ENCODE measurements at places on chromosomes 11 and 22. TPM values are rescaled to one million over a fixed set of nuclear protein-coding genes. Genes with fewer than 3 reads are reported as not detected.

DNA sequence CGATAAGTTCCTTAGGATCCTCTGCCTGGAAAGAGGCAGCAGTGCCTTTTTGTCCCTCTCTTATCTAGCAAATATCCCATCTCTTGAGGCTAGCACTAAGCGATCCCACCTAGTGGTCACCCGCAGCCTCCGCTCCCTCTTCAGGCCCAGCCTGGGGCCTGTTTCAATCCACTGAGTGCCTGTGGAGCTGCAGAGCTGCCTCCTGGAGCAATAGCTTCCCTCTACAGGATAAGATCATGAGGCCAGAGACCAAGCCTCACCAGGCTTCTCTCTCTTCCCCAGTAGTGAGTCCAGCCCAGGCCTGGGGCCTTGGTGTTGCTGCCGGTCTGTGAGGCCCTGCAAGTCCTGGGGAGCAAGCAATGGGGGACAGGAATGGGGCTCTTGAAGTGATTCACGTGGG lies 65.8 kb downstream of the SLC22A12 start:
- no peaks in the 10 kb centered on the region for H3K36me3 ChIP-seq
- H3K4me1 ChIP-seq, result no peaks in the 10 kb centered on the region
- DNase-seq, result no peak
- H3K27ac ChIP-seq, result no peak overlapping the region
- H3K27me3 ChIP-seq, result no peaks in the 10 kb centered on the region

DNA sequence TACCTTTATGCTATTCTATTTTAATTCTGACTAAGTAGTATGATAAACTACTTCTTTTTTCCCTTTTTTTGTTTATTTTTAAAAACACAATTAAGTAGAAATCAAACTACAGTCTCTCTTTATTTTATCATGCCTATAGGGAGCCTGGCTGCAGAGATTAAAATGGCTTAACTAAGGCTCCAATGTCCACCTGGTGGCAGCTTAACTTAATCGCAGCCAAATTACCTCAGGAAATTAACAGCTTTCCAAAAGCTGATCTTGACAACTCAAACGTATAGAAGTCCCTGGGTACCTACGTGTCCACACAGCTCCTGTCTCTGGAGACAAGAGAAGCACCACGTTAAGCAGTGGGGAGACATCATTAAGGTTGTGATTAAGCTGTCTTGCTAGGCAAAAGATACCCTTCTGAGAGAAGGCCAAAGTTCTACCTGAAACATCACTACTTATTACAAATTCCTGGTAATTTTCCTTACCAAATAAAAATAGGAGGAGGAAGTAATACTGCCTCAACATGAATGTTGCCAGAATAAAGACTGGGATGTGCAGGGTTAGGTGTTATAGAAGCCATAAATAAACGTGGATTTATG lies 63.2 kb upstream of the SNX19 start:
- no peak overlapping the region for H3K4me3 ChIP-seq
- no peaks in the 10 kb centered on the region for H3K36me3 ChIP-seq
- H3K27me3 ChIP-seq, result no peaks in the 10 kb centered on the region
- no peaks in the 10 kb centered on the region for H3K4me1 ChIP-seq

DNA sequence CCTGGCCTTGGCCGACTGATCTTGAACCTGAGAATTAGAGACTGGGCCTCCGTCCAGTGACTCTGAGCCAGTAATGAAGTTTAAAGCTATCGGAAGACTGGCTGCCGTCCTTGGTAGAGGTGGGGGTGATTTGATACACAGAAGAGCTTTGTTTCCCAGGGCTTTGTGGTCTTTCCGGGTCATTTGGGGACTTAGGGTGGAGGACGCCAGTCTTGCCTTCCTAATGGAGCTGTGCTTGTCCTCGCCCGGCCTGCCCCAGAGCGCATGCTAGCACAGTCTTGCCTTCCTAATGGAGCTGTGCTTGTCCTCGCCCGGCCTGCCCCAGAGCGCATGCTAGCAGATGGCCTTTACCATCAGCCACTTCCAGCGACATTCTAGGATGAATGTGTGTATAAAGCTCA lies 65.8 kb downstream of the ST3GAL4 start:
- no peaks in the 10 kb centered on the region for H3K27me3 ChIP-seq
- H3K4me1 ChIP-seq, result peaks cover 25% of the 10 kb centered on the region
- no peak overlapping the region for H3K4me3 ChIP-seq
- peak; percentile 26 for DNase-seq

- DNase-seq, result no peak
- H3K4me3 ChIP-seq, result no peak overlapping the region
- H3K27ac ChIP-seq, result no peak overlapping the region
- H3K27me3 ChIP-seq, result no peaks in the 10 kb centered on the region
Observed at GRCh38 chr11:26741036-26741435, 19.2 kb upstream of the SLC5A12 start.

- H3K4me1 ChIP-seq, result no peaks in the 10 kb centered on the region
- H3K36me3 ChIP-seq, result no peaks in the 10 kb centered on the region
- no peak overlapping the region for H3K27ac ChIP-seq
- DNase-seq, result no peak
- no peaks in the 10 kb centered on the region for H3K27me3 ChIP-seq
- no peak overlapping the region for H3K4me3 ChIP-seq
Observed at GRCh38 chr11:23995891-23996290, 501.0 kb upstream of the LUZP2 start.

DNA sequence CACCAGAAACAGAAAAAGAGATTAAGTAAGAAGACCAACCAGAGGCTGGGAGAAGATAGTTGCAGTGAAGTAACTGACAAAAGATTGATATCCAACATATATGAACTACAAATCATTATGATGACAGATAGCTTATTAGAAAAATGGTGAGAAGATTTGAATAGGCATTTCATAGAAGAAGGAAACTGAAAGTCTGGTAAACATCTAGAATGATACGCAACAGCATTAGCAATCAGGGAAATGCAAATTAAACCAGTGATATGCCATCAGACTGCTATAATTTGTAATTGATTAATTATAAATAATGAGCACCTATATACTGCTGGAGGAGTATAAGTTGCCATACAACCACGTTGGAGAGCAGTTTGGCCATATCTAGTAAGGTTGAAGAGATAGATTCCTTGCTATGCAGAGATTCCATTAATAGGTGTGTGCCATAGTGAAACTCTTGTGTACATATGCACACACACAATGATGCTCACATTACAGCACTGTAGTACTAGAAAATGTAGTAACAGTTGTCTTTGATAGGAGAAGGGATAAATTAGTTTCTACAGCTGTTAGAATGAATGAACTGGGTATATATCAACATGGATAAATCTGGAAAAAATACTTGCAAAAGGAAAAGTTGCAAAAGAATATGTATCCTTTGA lies 20.5 kb downstream of the RNF169 start:
- peaks cover 15% of the 10 kb centered on the region for H3K4me1 ChIP-seq
- no peak for DNase-seq
- no peaks in the 10 kb centered on the region for H3K36me3 ChIP-seq
- H3K27ac ChIP-seq, result no peak overlapping the region
- H3K27me3 ChIP-seq, result no peaks in the 10 kb centered on the region

DNA sequence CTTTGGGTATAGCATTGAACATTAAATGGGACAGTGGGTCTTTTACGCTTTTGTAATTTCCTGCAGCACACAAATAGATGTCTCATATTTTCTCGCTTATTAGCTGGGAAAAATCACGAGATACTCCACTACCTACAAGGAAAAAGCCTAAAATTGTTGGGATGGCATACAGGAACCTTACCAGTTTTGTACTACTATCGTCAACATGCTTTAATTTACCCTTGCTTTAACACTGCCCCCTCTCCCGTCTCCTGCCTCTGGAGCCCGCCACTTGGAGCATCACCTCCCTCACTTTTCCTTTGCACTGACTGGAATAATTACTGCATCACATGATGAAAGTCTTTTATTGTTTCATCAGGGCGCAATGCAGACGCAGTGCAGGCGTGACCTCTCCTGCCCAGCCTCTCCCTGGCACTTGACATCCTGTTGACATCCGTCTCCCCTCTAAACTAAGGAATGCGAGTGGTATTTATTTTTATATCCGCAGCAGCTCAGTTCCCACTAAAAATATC lies 1.0 kb upstream of the FNBP4 start:
- H3K27me3 ChIP-seq, result no peaks in the 10 kb centered on the region
- peak overlapping the region; percentile 25 for H3K4me3 ChIP-seq
- H3K4me1 ChIP-seq, result peaks cover 20% of the 10 kb centered on the region
- peaks cover 7% of the 10 kb centered on the region for H3K36me3 ChIP-seq
- peak; percentile 43 for DNase-seq
- peak overlapping the region; percentile 98 for H3K27ac ChIP-seq

- H3K27me3 ChIP-seq, result no peaks in the 10 kb centered on the region
- H3K4me3 ChIP-seq, result no peak overlapping the region
- no peak overlapping the region for H3K27ac ChIP-seq
- H3K4me1 ChIP-seq, result no peaks in the 10 kb centered on the region
- no peaks in the 10 kb centered on the region for H3K36me3 ChIP-seq
Observed at GRCh38 chr11:36091256-36091811, 147.5 kb downstream of the LDLRAD3 start.

- no peak overlapping the region for H3K27ac ChIP-seq
- no peaks in the 10 kb centered on the region for H3K27me3 ChIP-seq
- H3K4me1 ChIP-seq, result peaks cover 21% of the 10 kb centered on the region
- H3K4me3 ChIP-seq, result no peak overlapping the region
- no peak for DNase-seq
Observed at GRCh38 chr22:31135706-31136105, 4.6 kb downstream of the PLA2G3 start.

DNA sequence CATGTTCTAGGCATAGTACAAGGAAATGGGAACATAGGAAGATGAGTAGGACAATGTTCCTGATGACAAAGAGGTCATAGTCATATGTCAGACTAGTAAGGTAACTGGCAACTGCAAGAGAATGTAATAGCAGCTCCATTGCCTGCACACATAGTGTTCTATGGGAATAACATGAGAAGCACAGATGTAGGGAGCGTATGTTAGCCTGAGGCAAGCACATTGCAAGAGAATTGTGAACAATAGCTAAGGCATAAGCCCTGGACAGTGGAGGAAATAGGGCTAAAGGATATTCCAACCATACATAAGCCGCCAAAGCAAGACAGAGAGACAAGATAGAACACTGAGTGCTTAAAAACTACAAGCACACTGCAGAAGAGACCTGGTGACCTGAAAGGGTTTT lies 1017.0 kb upstream of the TENM4 start:
- no peak overlapping the region for H3K27ac ChIP-seq
- no peak overlapping the region for H3K4me3 ChIP-seq
- no peaks in the 10 kb centered on the region for H3K27me3 ChIP-seq

- H3K4me3 ChIP-seq, result no peak overlapping the region
Observed at GRCh38 chr22:36879775-36880174, 19.0 kb downstream of the NCF4 start.

The GAL gene
- 5.9 TPM for total RNA-seq

The ACTN3 gene
- not detected for total RNA-seq

The CRYBA4 gene
- total RNA-seq, result not detected

The PANX2 gene
- 3.1 TPM for total RNA-seq

The CNTN5 gene
- not detected for total RNA-seq

The OR2AT4 gene
- total RNA-seq, result under 0.01 TPM

The CD6 gene
- 1.0 TPM for total RNA-seq

Data from body of pancreas (tissue), 4 donors.